B cell (primary cell): ENCODE measurements at places on chromosomes 12 and 14. TPM values are rescaled to one million over a fixed set of nuclear protein-coding genes. Genes with fewer than 3 reads are reported as not detected.

DNA sequence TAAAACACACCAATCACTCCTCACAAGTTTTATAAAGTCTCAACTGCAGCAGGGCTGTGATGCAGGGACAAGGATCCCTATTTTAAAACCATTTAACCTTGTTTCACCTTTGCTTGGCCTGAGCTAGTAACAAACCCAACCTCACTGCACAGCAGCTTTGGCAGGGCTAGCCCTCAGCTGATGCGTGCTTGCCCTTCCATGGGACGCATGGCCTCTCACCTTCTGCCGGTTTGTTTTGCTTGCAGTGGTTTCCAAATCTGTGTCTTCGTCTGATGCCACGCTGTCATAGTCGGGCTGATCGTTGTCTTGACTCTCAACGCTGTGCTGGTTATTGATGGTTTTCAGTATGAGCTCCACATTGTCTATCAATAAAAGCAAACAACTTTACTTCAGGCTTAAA lies 43.3 kb downstream of the GIT2 start:
- peaks cover 25% of the 10 kb centered on the region for H3K36me3 ChIP-seq
- H3K4me3 ChIP-seq = no peak overlapping the region
- no peak overlapping the region for H3K27ac ChIP-seq
- DNase-seq = no peak
- H3K4me1 ChIP-seq = peaks cover 10% of the 10 kb centered on the region

DNA sequence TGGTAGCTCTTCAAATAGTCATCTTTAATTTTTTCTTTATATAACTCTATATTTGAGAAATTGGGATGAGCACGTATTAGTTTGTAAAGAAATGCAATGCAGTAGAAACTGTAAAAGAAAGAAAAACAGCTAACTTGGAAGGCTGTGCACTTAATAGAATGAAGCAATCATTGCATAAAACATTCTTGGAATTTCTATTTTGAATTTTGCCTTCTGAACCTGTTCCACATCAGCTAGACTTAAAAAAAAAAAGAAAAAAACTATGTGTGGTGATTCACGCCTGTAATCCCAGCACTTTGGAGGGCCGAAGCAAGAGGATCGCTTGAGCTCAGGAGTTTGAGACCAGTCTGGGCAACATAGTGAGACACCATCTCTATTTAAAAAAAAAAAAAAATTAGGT lies 29.4 kb downstream of the SCN8A start:
- H3K27me3 ChIP-seq = peaks cover 10% of the 10 kb centered on the region
- no peak overlapping the region for H3K27ac ChIP-seq
- no peaks in the 10 kb centered on the region for H3K36me3 ChIP-seq
- H3K4me3 ChIP-seq = no peak overlapping the region
- no peak for DNase-seq

DNA sequence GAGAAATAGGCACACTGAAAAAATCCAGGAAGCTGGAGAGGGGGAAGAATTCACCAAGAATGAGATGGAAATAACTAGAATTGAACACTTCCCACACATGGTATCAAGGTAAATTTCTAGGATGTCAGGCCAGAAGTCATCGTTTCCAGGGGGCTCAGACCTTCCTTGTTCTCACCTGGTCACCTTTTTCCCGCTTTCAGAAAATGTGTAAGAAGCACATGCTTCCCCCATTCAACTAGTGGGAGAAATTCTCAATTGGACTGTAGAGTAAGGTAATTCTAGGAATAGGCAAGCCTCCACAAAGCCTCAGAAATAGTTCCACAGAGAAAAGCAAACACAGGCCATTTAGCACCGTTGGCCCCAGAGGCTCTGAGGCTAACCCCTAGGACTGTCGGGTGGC lies 2.8 kb upstream of the PTMS start:
- H3K36me3 ChIP-seq = no peaks in the 10 kb centered on the region
- peaks cover 9% of the 10 kb centered on the region for H3K27me3 ChIP-seq
- no peak for DNase-seq
- no peak overlapping the region for H3K27ac ChIP-seq
- no peak overlapping the region for H3K4me3 ChIP-seq
- peaks cover 37% of the 10 kb centered on the region for H3K4me1 ChIP-seq

DNA sequence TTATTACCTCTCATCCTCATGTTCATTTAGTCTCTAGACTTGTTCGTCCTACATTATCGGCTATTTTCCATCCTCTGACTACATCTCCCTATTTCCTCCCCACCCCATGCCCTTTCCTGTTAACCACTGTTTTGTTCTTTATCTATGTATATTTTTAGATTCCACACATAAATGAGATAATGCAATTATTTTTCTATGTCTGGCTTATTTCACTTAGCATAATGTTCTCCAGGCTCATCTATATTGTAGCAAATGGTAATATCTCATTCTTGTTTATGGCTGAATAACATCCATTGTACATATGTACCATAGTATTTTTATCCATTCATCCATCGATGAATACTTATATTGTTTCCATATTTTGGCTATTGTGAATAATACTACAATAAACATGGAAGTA lies 84.6 kb upstream of the PTPRR start:
- no peaks in the 10 kb centered on the region for H3K27me3 ChIP-seq
- no peak overlapping the region for H3K4me3 ChIP-seq
- no peak for DNase-seq
- H3K36me3 ChIP-seq = no peaks in the 10 kb centered on the region
- H3K27ac ChIP-seq = no peak overlapping the region
- no peaks in the 10 kb centered on the region for H3K4me1 ChIP-seq

DNA sequence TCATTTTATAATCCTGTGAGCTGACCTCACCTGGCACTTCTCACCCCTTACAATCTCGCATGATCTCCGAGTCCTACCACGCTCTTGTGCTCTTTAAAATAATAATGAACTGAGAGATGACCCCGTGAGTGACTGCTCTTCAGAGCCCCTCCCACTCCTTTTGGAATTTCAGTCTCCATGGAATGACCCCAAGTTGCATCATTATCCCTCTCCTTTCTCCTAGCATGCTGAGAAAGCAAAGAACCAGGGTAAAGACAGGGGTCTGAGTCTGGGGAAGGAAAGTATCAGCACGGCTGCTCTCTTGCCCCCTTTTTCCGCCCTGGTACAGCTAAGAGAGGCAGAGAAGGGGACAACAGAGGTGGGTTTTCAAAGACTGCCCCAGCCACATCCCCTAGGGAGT lies 178.3 kb upstream of the PLEKHA5 start:
- H3K27me3 ChIP-seq = no peaks in the 10 kb centered on the region
- no peak overlapping the region for H3K4me3 ChIP-seq
- no peaks in the 10 kb centered on the region for H3K4me1 ChIP-seq
- no peaks in the 10 kb centered on the region for H3K36me3 ChIP-seq

- H3K27ac ChIP-seq = no peak overlapping the region
- no peaks in the 10 kb centered on the region for H3K36me3 ChIP-seq
- peaks cover 16% of the 10 kb centered on the region for H3K4me1 ChIP-seq
- H3K27me3 ChIP-seq = peaks cover 9% of the 10 kb centered on the region
Measured at GRCh38 chr12:131049549-131050339, 96.0 kb downstream of the ADGRD1 start.

DNA sequence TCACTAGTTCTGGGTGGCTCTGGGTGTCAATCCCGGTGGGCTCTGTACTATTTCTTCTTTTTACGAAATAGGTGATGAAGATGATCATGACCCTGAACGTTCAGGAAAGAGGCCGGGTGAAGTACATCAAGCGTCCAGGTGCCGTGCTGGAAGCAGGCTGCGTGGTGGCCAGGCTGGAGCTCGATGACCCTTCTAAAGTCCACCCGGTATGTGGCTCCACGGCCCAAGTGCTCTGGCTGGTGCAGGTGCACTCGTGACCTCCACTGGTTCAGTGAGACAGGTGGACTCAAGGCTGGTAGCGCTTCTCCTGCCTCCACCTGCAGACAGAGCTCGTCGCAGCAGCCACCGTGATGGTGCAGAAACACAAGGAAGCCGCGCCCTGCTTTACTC lies 85.1 kb downstream of the ACACB start:
- no peaks in the 10 kb centered on the region for H3K27me3 ChIP-seq
- no peak overlapping the region for H3K27ac ChIP-seq
- no peak overlapping the region for H3K4me3 ChIP-seq
- no peak for DNase-seq

- peaks cover 4% of the 10 kb centered on the region for H3K27me3 ChIP-seq
- no peaks in the 10 kb centered on the region for H3K36me3 ChIP-seq
- no peak overlapping the region for H3K27ac ChIP-seq
- no peaks in the 10 kb centered on the region for H3K4me1 ChIP-seq
Measured at GRCh38 chr14:52077256-52077979, 8.6 kb upstream of the NID2 start.

DNA sequence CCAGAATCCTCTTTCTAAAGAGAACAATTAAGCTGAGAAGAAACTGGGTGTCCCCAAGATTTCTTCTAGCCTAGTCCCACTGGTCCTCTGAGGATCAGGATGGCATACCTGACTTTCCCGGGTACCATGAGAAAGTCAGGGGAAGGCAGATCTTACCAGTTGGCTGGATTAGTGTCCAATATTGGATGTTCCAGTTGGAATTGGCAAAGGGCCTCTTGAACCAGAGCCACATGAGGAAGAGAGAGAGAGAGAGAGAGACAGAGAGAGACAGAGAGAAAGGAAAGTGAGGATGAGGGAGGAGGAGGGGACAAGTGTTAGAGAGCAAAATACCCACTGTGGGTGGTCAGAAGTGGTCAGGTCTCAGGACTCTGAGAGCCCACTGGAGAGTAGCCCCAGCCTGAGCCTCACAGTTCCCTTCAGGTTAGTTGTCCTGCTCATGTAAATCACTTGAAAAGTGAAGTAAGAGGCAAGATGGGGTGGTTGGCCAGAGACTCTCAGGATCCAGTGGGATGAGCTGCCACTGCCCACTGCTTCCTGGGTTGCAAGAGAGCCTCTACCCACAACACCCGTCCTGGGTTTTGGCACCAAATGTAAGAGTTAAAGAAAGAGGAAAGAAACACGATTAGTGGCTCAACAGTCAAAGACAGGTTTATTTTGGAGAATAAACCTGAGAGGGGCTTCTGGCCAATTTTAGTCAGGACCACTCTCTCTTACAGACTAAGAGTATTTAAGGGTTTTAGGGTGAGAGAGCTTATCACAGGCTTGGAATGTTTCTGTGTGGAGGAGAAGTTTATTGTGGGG lies 28.4 kb upstream of the A2M start:
- no peak for DNase-seq
- H3K4me3 ChIP-seq = no peak overlapping the region
- H3K36me3 ChIP-seq = no peaks in the 10 kb centered on the region
- no peaks in the 10 kb centered on the region for H3K4me1 ChIP-seq

DNA sequence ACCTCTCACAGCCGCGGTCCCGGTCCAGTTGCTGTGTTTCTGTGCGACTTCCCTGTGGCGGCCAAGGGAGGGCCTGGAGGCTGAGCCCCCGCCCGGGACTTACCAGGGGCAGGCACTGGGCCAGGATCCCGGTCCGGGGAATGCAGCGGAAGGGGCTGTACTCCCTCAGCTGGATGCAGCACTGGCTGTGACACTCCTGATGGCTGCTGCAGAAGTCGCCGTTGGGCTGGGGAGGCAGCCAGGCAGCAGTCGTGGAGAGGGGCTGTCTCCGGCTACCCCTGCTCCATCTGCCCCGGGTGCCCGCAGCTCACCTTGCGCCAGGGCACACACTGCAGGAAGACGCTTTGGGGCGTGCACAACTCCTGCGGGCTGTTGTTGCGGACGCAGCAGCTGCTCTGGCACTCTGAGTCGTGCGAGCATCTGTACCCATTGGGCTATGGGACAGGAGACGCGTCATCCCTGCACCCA lies 6.2 kb downstream of the LRCOL1 start:
- H3K36me3 ChIP-seq = no peaks in the 10 kb centered on the region
- no peak overlapping the region for H3K27ac ChIP-seq
- peaks cover 18% of the 10 kb centered on the region for H3K4me1 ChIP-seq
- no peak for DNase-seq
- H3K4me3 ChIP-seq = no peak overlapping the region

Gene KRT82
- not detected in 2 replicates for polyA plus RNA-seq

Gene PLCZ1
- polyA plus RNA-seq = not detected in 2 replicates
